Lung (tissue), 17 donors: ENCODE measurements at places on chromosomes 7 and 10.

GRCh38 chr10:13490503-13490902 is 38.3 kb downstream of the BEND7 start:
- H3K4me1 ChIP-seq = no peaks in the 10 kb centered on the region
- DNase-seq = no peak
- no peak overlapping the region for H3K27ac ChIP-seq
- no peaks in the 10 kb centered on the region for H3K27me3 ChIP-seq
- H3K4me3 ChIP-seq = no peak overlapping the region

GRCh38 chr7:148436571-148436970 is 154.0 kb upstream of the C7orf33 start:
- no peak for DNase-seq
- H3K36me3 ChIP-seq = no peaks in the 10 kb centered on the region
- H3K27ac ChIP-seq = no peak overlapping the region
- H3K4me1 ChIP-seq = no peaks in the 10 kb centered on the region
- no peak overlapping the region for H3K4me3 ChIP-seq
- H3K27me3 ChIP-seq = no peaks in the 10 kb centered on the region

DNA sequence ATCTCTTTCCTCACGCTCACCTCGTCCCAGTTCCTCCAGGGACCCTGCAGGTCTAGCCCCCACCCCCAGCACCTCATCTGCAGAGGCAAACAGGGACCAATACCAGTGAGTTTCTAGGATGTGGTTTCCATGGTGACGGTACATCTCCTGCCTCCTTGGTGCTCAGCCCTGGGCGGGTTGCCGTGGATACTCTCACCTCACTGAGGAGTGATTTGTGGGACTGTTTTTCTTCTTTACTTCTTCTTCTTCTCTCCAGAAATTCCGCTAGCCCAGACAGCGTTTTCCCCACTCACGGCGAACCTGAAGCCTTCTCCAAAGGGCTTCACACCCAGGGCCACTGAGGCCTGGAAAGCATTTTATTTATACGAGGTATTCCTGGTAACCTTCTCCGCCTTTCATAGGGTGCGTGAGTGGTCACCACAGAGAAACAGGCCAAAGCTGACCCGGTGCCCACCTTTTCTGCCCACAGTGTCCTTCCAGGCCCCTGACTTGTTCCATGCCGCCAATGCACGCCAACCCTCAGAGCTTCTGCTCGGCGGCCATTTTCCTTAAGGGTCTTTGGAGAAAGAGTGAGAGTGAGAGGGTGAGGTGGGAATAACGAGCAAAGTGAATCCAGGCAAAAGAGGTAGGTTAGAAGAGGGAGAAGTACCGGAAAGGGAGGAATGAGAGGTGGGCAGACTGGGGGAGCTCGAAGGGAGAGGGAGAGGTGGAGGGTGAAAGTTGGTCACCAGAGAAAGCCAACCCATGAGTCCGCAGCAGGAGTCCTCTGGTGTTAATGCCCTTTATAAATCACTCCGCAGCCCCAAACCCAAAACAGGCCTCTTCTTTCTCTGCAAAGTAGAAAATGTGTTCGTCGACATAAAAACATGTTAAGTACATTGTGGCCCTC is 15.5 kb downstream of the FAM241B start:
- H3K4me3 ChIP-seq = no peak overlapping the region
- no peaks in the 10 kb centered on the region for H3K36me3 ChIP-seq
- DNase-seq = no peak
- no peak overlapping the region for H3K27ac ChIP-seq
- H3K27me3 ChIP-seq = no peaks in the 10 kb centered on the region

DNA sequence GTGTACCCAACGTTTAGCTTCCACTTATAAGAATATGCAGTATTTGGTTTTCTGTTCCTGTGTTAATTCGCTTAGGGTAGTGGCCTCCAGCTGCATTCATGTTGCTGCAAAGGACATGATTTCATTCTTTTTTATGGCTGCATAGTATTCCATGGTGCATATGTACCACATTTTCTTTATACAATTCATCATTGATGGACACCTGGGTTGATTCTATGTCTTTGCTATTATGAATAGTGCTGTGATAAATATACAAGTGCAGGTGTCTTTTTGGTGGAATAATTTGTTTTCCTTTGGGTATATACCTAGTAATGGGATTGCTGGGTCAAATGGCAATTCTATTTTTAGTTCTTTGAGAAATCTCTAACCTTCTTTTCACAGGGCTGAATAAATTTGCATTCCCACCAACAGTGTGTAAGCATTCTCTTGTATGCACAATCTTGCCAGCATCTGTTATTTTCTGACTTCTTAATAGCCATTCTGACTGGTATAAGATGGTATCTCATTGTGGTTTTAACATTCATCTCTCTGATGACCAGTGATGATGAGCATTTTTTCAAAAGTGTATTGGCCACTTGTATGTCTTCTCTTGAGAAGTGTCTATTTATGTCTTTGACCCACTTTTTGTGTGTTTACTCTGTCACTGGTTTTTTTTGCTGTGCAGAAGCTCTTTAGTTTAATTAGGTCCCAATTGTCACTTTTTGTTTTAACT is 72.5 kb upstream of the CC2D2B start:
- no peaks in the 10 kb centered on the region for H3K36me3 ChIP-seq
- no peak overlapping the region for H3K4me3 ChIP-seq
- H3K27ac ChIP-seq = no peak overlapping the region
- no peaks in the 10 kb centered on the region for H3K27me3 ChIP-seq
- no peak for DNase-seq

- no peak overlapping the region for H3K27ac ChIP-seq
- no peaks in the 10 kb centered on the region for H3K27me3 ChIP-seq
- H3K4me3 ChIP-seq = no peak overlapping the region
- no peaks in the 10 kb centered on the region for H3K36me3 ChIP-seq
Observed at GRCh38 chr7:65444205-65444842, 70.7 kb downstream of the ZNF92 start.
